ENCODE measurements at places on chromosomes 7 and 10.

DNA sequence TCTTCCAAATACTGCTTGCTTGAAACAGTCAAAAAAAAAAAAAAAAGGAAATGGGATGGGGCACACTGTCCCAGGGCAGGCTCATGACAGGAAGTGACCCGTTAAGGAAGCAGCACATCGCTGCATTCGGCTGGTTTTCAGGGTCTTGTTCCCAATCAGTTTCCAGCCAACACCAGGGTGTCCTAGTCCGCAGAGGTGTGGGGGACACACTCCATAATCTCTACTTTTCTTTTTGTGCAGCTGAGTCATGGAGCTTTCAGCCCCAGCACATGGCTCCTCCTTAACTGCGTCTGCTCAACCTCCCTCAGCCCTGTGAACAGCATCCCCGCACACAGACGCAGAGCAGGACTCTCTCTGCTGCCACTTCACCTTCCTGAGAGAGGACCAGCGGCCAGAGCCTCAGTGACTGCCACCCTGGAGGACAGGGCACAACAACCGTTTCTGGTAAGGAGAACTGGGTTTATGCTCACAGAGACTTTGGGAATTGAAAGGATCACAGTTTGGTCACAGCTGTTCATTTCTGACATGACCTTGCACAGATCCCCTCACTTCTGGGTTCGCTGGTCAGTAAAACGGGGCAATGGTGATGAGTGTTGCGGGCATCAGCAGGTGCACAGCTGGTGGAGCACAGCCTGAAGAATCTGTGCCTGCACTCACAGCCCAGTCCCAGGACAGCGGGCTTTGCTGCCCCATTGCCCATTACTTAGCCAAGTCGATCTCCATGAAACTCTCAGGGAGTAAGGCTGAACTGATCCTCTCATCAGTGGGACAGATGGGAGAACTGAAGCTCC, at the start of gene GIMAP5:
Gene GIMAP5 (plus strand): TSS at position 154 of the 791 bp plus-strand sequence. CDS start 3,467 bp downstream, outside the sequence.
- no peak for DNase-seq

GRCh38 chr7:51802718-51803117, 486.1 kb upstream of the COBL start:
- DNase-seq: no peak

GRCh38 chr10:21519941-21520436, 5.5 kb downstream of the SKIDA1 start:
- DNase-seq: no peak

DNA sequence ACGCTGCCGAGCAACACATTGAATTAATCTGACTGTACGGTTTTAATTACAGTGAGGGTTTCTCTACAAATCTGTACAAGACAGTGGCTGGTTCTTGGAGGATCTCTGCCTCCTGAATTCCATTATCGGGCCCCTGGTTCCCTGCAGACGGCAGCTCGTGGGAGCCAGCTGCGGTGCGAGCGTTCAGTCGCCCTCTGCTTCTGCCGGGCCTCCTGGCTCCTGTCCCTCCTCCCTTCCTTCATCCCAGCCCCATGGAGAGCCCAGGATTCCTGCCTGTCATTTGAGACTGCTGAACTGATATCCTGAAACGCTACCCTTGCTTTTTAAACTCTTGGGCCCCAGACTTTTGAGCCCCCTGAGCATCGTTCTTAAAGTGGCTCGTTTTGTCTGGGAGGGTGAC, 6.6 kb upstream of the DLX6 start:
- no peak for DNase-seq

GRCh38 chr10:120978589-120979252, 127.6 kb downstream of the WDR11 start:
- DNase-seq: no peak

GRCh38 chr7:112665709-112666108, 124.5 kb downstream of the TMEM168 start:
- no peak for DNase-seq

- DNase-seq: no peak
Measured at GRCh38 chr7:129108581-129108980, 35.9 kb upstream of the TSPAN33 start.

- DNase-seq: no peak
Measured at GRCh38 chr10:1328981-1329614, 272.9 kb downstream of the WDR37 start.

- no peak for DNase-seq
Measured at GRCh38 chr10:131901181-131901829, 497 bp downstream of the PPP2R2D start.

GRCh38 chr10:132663666-132664365, 122.1 kb downstream of the NKX6-2 start:
- DNase-seq: no peak

GRCh38 chr7:90692947-90693346, 96.8 kb downstream of the CDK14 start:
- DNase-seq: no peak

DNA sequence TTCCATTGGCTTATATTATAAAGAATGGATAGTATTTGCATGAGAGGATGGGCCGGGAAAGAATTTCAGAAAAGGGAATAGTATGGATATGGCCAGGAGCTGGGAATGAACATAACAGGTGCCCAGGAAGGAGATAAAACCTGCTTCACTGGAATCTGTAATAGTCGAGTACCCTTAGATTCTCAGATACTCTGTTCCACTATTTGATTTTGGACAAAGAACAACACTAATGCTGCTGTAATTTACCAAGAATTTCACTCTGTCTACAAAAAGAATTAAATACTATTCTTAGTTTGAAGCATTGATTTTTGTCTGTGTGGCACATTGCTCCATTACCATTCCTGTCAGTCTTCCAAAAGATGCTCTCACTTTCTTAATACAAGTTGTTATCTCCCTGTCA, 718.2 kb upstream of the LRRN3 start:
- DNase-seq: no peak

GRCh38 chr10:51311228-51311627, 236.9 kb downstream of the PRKG1 start:
- no peak for DNase-seq

DNA sequence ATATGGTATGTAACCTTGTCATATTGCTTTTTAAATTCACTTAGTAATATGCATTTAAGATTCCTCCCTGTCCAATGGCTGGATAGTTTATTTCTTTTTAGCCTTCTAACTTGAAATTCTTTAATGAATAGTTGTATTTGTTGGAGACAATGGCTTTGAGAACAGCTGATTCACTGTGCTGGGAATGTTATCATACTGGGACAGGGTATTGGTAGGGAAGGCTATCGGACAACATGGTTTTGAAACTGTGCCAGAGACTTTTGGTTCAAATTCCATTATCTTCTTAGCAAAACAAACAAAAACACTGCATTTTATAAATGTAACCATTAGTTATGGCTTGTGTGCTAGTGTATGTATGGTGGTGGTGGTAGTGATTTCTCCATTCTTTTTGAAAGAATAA, 517.1 kb upstream of the ANKRD30A start:
- no peak for DNase-seq

GRCh38 chr10:947051-947450, 15.5 kb upstream of the LARP4B start:
- DNase-seq: no peak

DNA sequence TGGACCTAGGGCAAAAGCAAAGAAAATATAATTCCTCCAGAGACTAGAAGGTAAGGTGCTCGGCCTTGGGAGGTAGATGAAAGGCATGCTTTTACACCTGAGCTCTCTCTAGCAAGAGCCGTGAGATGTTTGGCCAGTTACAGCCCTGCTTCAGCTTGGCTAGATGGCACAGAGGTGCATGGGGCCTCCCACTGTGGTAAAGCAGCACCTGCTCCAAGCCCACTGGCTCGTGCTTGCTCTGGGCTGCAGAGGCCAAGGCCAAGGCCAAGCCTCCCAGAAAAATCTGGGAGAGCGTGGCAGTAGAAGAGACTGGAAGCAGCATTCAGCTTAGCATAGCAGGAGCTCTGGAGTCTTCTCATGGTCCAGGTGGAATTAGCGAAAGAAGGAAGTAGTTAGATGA, 31.0 kb upstream of the OPALIN start:
- DNase-seq: no peak

DNA sequence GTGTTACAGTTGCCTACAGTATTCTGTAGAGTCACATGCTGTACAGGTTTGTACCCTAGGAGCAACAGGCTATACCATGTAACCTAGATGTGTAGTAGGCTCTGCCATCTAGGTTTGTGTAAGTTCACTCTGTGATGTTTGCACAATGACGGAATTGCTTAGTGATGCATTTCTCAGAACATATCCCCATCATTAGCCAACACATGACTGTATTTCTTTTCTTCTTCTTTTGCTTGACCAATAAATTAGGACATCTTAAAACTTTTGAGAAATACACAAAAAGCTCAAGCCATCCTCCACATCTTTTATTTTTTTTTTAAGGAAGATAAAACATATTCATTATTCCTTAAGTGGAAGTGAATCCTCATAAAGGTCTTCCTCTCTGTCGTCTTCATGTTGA, 5.4 kb upstream of the PFKFB3 start:
- no peak for DNase-seq

- no peak for DNase-seq
Measured at GRCh38 chr10:30199376-30200016, 140.1 kb upstream of the JCAD start.
